IMR-90 (cell line): ENCODE measurements at places on chromosomes 11 and 22. TPM values are rescaled to one million over a fixed set of nuclear protein-coding genes. Genes with fewer than 3 reads are reported as not detected.

The MMP7 gene
- total RNA-seq, result not detected in 2 replicates

DNA sequence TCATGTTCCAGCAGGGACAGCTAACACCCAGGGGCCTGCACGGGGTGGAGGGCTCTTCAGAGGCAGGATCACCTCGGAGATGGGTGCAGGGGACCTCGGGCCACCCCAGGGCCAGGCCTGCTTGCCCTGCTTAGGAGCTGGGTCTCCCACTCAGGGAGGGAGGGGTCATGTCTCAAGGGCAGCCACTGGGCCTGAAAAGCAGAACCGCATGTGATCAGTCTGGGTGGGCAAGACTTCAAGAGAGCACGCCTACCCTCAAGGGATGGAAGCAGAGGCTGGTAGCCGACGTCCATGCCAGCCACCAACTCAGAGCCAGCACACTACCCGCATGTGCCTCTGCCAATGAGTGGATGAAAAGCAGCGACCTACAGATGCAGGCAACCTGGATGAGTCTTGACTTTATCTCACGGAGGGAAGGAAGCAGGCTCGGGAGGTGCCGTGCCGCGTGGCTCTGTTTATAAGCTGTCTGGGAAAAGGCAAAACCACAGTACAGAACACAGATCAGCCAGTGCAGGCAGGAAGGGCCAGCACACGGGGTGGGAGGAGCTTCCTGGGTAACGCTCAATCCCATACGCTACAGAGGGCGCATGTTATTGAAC, 16.0 kb downstream of the TBX1 start:
- H3K4me1 ChIP-seq, result peaks cover 9% of the 10 kb centered on the region
- no peaks in the 10 kb centered on the region for H3K36me3 ChIP-seq
- no peak overlapping the region for H3K4me3 ChIP-seq
- peaks cover 34% of the 10 kb centered on the region for H3K27me3 ChIP-seq
- H3K27ac ChIP-seq, result no peak overlapping the region
- DNase-seq, result peak; percentile 19

The CABP4 gene
- not detected in 2 replicates for total RNA-seq

GRCh38 chr11:95153857-95154246, 64.2 kb downstream of the ENDOD1 start:
- H3K27ac ChIP-seq, result no peak overlapping the region
- 0 out of 2 replicates have a peak, but pooled peaks cover 2% of the 10 kb centered on the region for H3K27me3 ChIP-seq
- no peak overlapping the region for H3K4me3 ChIP-seq
- H3K36me3 ChIP-seq, result no peaks in the 10 kb centered on the region
- peaks cover 2% of the 10 kb centered on the region; the same call in 1 of the 2 replicates for H3K4me1 ChIP-seq

The OR8K1 gene
- not detected in 2 replicates for total RNA-seq

GRCh38 chr11:102783720-102784119, 3.3 kb upstream of the MMP10 start:
- H3K27ac ChIP-seq, result no peak overlapping the region
- DNase-seq, result no peak

DNA sequence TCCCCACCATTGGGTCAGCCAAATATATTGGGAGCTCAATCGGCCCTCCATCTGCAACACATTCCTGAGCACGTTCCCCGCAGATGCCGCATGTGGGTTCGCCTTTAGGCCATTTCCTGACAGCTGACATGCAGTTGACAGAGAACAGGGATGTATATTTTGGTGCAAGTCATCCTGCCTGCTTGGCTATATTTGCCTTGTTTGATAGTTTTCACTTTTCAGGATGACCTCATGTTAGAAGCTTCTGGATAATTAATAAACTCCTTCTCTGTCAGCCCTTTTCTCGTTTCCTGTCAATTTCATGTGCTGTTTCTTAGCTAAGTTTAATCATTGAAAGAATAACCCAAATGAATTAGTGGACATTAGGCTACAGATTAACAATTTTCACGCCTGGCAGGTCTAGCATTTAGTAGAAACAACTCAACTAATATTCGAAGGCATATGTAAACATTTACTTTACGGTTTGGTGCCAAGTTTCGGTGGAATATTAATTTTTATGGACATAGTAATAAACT, 105.8 kb upstream of the SLC5A12 start:
- peak overlapping the region; percentile 66; the same call in 1 of the 2 replicates for H3K27ac ChIP-seq
- no peaks in the 10 kb centered on the region for H3K36me3 ChIP-seq
- peaks cover 2% of the 10 kb centered on the region; the same call in 1 of the 2 replicates for H3K4me1 ChIP-seq
- H3K27me3 ChIP-seq, result no peaks in the 10 kb centered on the region
- H3K4me3 ChIP-seq, result no peak overlapping the region
- DNase-seq, result peak; percentile 30

The ADAMTS15 gene
- 3.0 and 3.1 TPM in 2 replicates for total RNA-seq

The CNIH2 gene
- total RNA-seq, result 0.54 and 0.83 TPM in 2 replicates
